ENCODE measurements at places on chromosomes 3 and 15.
A peak's percentile ranks its signal among the peaks of the same experiment; 100 is the strongest.

DNA sequence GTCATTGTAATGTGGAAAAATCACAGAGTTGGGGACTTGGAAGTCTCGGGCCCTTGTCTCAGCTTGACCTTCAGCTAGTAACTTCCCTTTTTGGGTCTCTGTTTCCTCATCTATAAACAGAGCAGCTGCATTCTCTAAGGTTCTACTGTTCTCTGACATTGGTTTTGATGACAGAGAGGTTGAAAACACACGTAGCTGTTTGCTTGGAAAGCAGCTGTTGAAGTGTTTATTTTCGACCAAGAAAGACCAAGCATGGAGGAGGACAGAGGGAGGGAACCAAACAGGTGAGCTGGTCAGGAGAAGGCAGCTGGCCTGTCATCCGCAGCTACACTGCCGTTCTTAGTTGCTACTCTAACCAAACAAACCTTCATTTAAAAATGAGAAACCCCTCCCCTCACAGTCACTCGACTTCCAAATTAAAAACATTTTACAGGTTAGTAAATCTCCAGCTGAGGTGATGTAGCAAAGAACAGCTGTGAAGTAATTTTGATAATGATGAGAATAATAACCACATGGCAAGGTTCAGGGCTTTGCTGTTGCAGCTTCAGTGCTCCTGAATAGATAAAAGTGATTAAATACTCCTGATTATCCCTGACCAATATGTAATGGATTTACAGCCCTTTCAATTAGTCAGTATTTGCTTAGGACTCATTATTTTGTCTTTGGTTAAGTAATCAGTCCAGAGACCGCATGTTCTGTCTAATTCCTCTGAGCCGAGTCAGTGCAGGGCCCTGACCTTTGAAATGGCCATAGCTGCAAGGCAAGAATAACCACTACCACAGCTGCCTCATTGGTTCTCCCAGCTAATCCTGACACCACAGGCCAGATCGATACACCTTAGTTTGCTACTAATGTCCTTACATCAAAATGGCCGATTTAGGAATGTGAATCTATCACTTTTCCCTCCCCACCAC, 65.3 kb downstream of the MEIS2 start:
- no peak for DNase-seq

- no peak for DNase-seq
Measured at GRCh38 chr3:152943645-152944044, 108.7 kb downstream of the P2RY1 start.

DNA sequence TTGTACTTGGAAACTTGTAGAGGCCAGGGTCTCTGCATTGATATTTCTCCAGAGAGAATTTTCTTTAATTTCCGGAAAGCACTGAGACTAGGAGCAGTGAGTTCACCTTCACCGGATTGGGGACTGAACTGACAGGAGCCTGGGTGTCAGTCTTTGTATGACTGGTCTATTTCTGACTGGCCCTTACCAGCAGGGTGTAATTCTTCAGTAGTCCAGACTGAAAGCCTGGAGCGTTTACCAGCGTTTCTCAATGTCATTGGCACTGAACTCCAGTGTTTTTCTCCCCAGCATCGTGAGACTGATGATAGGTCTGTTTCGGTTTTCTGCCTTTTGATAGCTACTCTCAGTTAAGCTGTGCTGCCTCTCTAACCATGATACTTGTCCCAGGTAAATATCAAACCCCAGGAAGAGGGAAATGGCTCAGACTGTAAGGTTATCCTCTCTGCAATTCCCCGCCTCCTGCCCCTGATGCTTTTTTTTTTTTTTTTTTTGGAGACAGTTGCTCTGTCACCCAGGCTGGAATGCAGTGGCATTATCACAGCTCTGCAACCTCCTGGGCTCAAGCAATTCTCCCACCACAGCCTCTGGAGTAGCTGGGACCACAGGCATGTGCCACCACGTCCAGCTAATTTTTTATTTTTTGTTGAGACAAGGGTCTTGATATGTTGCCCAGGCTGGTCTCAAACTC, 103.6 kb downstream of the CACNA2D3 start:
- no peak for DNase-seq

- no peak for DNase-seq
Measured at GRCh38 chr3:11131371-11131770, 22.9 kb upstream of the HRH1 start.

GRCh38 chr15:50907601-50908208, 778 bp upstream of the AP4E1 start:
- peak; percentile 67 for DNase-seq

DNA sequence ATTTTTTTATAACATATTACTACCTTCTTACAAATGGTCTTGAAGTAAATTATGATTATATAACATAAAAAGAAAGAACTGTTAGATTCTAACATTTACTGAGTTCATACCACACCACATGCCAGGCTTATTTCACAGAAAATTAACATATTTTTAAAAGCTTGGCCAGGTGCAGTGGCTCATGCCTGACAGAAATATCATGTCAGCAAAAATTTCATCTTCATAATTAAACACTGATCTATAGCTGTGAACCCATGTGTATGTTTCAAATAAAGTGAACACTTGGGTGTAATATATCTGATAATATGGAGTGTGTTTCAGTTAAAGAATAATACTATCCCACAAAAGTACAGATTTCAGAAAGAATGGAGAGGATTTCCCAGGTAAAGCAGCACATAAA, 296.5 kb downstream of the SI start:
- DNase-seq: no peak

GRCh38 chr3:122962149-122962548, 65.4 kb downstream of the SEMA5B start:
- no peak for DNase-seq

GRCh38 chr15:68730471-68730919, 90.2 kb downstream of the ANP32A start:
- peak; percentile 55 for DNase-seq

DNA sequence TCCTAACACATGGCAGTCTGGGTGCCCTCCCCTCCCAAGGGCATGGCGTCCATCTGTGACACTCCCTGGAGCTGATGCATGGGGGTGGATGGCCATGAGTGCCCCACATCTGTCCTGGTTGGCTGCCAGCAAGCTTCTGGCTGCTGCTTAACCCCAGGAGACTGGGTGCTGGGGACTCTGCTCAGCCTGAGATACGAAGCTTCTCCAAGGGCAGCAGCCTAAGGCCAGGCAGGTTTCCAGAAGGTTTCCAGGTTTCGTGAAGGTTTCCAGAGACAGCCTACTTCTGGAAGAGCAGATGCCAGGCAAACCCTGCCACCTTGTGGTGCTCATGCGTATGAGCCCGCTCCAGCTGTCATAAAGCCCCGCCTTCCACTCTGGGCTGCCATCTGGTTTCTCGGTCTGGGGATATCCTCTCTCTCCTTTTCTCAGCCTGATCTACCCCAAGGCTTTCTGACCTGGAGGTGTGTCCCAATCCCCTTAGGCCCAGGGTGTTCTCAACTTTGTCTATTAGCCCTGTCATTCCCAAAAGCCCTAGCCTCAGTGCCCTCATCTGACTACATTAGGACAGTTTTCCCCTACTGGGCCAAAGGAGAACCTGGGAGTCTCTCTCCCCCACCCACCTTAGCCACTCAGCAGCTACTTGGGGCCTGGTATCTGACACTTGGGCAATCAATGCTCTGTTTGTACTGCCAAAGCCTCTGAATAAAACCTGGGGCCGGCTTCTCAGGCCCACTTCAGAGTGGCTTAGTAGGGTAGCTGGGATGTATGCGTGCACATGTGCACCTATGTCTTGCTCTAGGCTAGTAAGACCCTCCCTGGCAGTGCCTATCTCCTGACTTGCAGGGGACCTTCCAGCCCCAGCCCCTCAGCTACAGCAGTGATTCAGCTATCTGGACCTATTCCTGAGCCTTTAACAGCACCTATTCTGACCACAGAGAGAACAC, 12.0 kb downstream of the MRPL46 start:
- DNase-seq: peak; percentile 68

- no peak for DNase-seq
Measured at GRCh38 chr3:9157651-9158362, 91.6 kb downstream of the SRGAP3 start.

GRCh38 chr3:4426782-4427344, 40.2 kb downstream of the SUMF1 start:
- DNase-seq: peak; percentile 27

DNA sequence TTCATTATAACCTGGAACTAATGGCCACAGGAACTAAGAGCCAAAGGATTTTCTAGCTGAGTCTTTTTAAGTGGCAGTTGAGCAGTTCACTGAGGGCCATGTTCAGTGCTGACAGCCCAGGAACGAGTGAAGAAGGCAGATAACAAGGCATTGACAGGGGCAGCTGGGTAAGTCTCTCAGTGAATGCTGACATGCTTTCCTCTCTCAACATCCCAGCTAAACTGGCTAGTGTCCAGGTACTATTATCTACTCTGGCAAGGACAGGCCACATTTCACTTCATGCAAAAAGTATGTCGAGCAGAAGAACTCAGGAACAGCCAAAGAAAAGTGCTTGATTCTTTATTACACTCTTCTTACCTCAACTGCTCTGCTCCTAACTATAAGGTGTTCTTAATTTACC, 515.9 kb downstream of the NLGN1 start:
- DNase-seq: no peak

GRCh38 chr3:122931636-122932035, 95.9 kb downstream of the SEMA5B start:
- no peak for DNase-seq

GRCh38 chr3:192980632-192981031, 63.0 kb upstream of the MB21D2 start:
- DNase-seq: no peak

GRCh38 chr15:53536479-53537120, 222.9 kb downstream of the WDR72 start:
- no peak for DNase-seq

GRCh38 chr3:155958676-155959075, 88.2 kb downstream of the GMPS start:
- no peak for DNase-seq

- peak; percentile 54 for DNase-seq
Measured at GRCh38 chr3:172607305-172608121, 84.3 kb upstream of the TNFSF10 start.

- no peak for DNase-seq
Measured at GRCh38 chr3:58388550-58389091, 45.0 kb downstream of the PDHB start.

DNA sequence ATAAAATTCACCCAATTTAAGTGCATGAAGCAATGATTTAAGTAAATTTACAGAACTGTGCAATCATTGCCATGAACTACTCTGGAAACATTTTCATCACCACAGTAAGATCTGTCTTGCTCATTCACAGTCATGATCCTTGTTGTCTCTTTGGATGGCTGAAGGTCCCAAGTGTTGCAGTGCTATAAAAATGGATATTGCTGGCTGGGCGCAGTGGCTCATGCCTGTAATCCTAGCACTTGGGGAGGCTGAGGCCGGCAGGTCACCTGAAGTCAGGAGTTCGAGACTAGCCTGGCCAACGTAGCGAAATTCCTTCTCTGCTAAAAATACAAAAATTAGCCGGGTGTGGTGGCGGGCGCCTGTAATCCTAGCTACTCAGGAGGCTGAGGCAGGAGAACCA, 17.0 kb downstream of the SNRPN start:
- DNase-seq: no peak

DNA sequence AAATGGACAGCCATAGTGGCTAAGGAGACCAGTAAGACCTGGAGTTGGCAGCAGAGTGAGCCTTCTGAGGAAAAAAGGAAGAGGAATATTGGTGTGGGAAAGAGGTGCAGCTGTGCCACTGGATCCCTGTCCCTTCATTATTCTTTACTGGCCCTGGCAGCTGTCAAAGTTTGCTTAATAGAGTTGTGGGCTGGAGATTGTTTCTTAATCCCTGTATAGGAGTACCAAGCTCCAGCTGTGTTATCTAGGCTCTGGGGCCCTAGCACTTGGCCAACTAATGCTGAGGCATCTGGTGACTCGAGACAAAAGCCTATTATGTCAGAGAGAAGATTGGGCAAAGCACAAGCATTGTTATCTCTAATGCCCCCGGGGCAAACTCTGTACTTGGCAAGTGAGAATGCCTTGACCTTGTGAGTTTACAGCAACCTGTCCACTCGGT, 61.4 kb downstream of the ZNF609 start:
- peak; percentile 58 for DNase-seq

GRCh38 chr3:157128771-157129681, 30.9 kb downstream of the CCNL1 start:
- DNase-seq: no peak

DNA sequence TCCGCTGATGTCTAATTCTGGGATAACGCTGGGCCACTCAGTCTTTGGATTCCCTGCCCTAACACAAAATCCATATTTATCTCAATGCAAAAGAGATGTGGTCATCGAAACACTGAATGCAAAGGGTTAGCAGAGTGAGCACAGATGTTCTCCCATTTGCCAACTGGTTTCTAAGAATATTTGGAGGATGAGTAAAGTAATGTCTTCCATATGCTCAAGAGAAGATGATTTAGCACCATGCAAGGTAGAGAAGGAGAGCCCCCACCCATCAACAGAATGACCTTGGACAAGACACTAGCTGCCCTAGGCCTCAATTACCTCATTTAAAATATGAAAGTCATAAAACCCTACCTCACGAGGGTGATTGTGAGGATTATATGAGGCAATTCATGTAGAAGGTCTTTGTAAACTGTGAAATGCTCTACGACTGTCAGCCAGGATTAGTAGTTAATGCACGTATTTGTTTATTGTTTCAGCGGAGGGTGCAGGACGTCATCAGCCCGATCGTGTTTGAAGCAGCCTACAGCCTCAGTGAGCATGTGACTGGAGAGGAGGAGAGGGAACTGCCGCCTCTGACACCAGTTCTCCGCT, 232.9 kb upstream of the CTDSPL start:
- peak; percentile 81 for DNase-seq

- no peak for DNase-seq
Measured at GRCh38 chr15:65619626-65620290, 2.0 kb upstream of the SLC24A1 start.

- DNase-seq: no peak
Measured at GRCh38 chr3:167469381-167469780, 4.5 kb downstream of the SERPINI2 start.

GRCh38 chr15:73988445-73988969, 3.6 kb downstream of the STOML1 start:
- no peak for DNase-seq

DNA sequence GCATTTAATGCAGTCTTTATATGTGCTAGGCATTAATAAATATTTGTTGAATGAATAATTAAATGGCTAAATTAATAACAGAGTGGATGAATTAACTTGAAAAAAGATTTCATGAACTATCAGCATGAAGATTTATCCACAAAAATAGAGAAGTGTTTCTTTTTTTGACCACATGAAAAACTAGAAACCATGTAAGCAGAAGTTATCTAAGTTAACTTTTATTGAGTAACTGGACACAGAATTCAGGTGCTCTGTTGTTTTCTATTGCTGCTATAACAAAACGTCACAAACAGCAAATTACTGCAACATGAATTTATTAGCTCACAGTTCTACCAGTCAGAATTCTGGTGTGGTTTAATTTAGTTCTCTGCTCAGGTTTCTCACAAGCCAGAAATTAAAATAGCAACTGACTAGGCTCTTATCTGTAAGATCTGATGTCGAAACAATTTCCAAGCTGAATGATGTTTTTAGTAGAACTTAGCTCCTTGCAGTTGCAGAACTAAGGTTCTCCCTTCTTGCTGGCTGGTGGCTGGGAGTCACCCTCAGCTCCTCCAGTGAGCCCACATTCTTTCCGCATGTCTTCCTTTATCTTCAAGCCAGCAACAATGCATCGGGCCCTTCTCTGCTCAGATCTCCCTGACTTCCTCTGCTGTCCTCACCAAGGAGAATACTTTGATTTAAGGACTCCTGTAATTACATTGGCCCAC, 810.2 kb upstream of the ALCAM start:
- DNase-seq: no peak

All from right hindlimb (tissue), 1 donor.